Stimulated activated CD4-positive, alpha-beta T cell treated with anti-CD3 and anti-CD28 coated beads, Interleukin-1b, Interleukin-23, amount 100 ng/mL, for 48 hours (primary cell): ENCODE measurements at places on chromosomes 3 and 15.

DNA sequence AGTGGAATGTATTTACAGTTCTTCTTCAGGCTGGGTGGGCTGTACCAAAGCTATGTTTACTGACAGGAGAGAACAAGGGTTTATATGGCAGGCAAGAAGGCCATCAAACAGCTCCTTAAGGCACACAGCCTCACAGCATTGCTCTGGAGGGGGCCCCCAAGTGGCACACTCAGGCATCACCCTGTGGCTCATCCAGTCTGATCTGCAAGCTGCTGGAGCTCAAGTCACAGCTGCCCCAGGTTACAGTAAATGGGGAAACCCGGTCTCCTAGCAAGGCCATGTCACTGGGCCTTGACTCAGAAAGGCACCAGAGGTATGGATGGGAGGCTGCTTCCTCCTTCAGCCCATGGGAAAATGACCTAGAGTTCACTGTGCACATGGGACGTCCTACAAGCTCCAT is 67.5 kb downstream of the TFG start:
- no peak for DNase-seq

GRCh38 chr3:168051531-168052471 is 43.9 kb downstream of the GOLIM4 start:
- no peak for DNase-seq

- no peak for DNase-seq
These were observed 748.8 kb upstream of the CCDC54 start for GRCh38 chr3:106628407-106628806.

GRCh38 chr3:175149675-175150074 is 290.5 kb downstream of the NAALADL2 start:
- DNase-seq, result no peak

- DNase-seq, result peak; percentile 95
These were observed 5.2 kb downstream of the LINS1 start for GRCh38 chr15:100596792-100597191.

GRCh38 chr15:69482686-69483256 is 30.2 kb downstream of the RPLP1 start:
- DNase-seq, result no peak

DNA sequence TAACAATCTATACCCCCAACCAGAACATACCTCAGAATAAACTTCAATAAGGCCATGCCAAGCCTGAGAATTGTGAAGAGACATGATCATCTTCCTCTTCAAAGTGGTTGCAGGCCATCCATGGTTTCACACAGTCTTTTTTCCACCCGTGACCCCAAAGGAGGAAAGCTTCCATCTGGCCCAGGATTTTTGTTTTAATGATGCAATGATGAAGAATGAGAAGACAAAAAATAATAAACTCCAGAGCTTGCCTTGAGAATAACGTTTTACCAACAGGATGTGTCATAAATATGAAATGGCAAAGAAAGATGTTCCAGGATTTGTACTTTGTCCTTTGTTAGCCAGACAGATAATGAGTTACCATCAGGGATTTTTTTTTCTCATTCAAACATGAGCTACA is 201.9 kb downstream of the WNT5A start:
- no peak for DNase-seq

DNA sequence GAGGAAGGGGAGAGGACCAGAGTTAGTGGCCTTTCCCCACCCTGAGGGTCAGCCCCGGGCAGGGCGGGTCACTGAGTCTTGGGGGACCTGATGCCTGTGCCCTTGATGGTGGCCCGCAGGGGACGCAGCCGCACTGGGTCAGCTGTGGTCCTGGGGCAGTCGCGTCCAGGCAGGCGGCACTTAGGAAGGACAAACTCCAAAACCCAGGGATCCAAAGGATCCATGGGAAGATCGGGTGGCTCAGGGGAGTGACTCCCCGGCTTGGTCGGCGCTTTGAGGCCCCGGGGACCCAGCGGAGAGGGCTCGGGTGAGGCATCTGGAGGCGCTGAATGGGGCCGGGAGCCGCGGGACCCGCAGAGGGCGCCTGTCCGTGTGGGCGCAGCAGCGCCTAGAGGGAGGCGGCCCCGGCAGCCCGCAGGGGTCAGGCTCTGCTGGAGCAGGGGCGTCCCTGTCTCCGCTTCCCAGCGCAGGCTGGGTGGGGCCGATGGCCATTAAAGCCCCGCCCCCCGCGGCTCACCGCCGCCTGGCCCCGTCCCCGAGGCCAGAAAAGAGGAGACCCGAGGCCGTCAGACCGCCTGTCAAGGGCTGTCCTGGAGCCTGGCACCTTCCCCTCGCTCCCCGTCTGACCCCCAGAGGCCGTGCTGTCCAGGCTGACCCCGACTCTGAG is 17.5 kb downstream of the CIDEC start:
- peak; percentile 18 for DNase-seq

DNA sequence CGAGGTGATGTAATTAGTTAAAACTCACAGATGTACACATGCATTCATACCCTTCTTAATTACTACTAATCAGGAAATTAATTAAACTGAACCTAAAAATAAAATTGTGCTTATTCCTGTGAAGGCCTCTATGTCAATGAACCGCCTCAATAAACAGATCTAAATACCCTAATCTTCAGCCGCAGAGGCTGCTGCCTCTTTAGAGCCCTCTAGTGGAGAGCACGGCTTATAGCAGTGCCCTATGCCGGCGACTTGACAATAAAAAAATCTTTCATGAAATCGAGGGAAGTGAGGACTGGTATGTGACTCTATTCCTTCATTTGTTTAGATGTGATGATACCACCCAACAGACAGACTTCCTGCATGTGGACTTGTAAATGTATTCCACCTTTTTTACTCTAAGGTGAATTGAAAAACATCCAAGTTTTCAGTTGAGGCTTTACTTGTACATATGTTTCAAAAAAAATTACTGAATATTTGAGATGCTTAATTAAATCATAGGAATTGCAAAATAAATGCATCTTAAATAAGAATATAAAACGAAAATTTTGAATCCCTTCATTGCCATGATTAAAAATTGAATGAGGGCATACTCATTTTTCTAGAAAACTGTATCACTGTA is 8.3 kb upstream of the EPHA3 start:
- peak; percentile 43 for DNase-seq

DNA sequence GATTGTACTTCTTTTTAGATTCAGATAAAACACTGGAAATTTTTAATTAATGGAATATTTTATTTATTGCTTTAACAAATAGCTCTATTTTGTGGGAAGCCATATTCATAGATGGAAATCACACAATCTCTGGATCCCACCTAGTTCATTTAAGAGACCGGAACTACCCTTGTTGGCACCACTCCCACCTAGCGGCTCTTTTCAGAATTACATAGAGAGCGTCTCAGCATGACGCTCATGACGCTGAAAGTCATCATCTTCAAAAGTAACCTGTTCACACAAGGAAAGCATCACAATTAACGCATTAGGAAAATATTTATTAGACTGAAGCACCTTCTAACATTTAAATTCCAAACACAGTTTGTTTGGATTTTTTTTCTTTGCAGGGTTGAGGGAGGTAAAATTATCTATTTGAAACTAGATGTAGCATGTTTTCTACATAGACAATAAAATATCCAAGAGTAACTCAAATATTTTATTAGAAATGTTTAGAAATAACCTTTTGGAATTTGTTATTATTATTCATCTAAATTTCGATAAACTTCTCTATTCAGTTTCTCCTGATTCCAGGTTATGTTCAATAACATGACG is 214.9 kb upstream of the ARRDC4 start:
- DNase-seq, result peak; percentile 2
